ENCODE measurements at places on chromosomes 11 and 22.
A peak's percentile ranks its signal among the peaks of the same experiment; 100 is the strongest.

- DNase-seq, result no peak
Measured at GRCh38 chr11:20723366-20723765, 54.0 kb downstream of the NELL1 start.

GRCh38 chr11:60528465-60528864 lies 13.3 kb downstream of the MS4A13 start:
- no peak for DNase-seq

DNA sequence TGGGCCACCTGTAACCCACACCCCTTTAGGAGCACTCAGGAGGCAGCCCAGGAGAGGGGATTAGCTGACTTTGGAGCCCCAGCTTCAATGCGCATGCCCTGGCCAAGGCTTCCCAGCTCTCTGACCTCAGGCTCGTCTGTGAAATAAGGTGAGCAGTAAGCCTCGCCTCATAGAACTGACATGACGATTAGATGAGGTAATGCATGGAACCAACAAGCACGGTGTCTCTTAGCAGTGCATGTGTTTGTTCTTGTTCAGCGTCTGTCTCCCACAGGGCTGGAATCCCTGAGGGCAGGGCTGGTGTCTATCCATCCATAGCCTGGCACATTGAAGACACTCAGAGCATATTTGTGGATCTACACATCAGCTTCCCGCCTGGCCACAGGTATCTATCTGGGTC lies 415.4 kb downstream of the MN1 start:
- DNase-seq, result no peak

GRCh38 chr22:38965614-38966379 lies 8.4 kb downstream of the APOBEC3A start:
- no peak for DNase-seq

DNA sequence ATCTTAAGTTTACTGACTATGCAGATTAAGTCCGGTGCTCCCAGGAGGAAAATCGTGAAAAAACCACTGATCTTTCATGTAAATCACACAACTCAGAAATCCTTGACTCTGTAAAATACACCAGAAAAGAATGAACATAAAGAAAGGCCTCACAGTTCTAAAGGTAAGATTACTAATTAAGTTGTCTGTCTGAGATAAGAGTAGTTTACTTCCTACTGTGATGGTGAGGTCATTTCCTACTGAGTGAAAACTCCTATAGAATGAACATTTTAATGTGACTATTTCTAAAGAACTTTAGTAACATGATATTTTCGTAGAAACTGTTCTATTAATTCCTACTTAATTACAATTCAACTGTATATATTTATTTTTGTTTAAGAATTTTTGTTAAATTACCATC lies 774.4 kb upstream of the CHORDC1 start:
- DNase-seq, result no peak

- DNase-seq, result no peak
Measured at GRCh38 chr11:113481672-113482071, 6.5 kb upstream of the DRD2 start.

GRCh38 chr11:861105-861479 lies 18.4 kb downstream of the TSPAN4 start:
- DNase-seq, result no peak

DNA sequence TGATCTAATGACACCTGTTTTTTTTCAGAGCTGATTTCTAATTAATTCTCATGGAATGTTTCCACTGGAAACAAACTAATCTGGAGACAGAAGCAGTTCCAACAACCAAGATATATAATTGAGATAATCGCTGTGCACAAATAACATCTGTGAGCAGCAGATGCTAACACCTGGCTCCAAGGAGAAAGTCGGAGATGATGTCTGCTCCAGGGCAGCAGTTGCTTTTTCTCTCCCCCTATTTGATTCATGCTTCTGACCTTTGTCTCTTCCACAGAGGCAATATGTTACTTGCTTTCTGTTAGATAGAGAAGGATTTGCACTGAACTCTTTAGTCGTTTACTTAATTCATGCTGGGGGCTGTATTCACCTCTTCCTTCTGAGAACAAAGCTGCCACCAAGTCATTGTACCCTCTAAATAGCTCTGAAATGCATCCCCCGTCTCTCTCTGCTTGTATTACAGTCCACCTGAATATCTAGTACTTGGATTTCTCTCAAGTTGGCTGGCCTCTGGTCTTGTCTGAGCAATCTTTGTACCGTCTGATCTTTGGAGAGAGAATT lies 187.4 kb downstream of the MYO18B start:
- DNase-seq, result no peak

GRCh38 chr22:22788460-22789037 lies 99.1 kb upstream of the IGLL5 start:
- no peak for DNase-seq

- DNase-seq, result no peak
Measured at GRCh38 chr11:104159356-104159755, 4.6 kb downstream of the PDGFD start.

GRCh38 chr22:45335021-45335818 lies 25.5 kb downstream of the FAM118A start:
- no peak for DNase-seq

- no peak for DNase-seq
Measured at GRCh38 chr11:77726524-77726923, 88.9 kb upstream of the CLNS1A start.

DNA sequence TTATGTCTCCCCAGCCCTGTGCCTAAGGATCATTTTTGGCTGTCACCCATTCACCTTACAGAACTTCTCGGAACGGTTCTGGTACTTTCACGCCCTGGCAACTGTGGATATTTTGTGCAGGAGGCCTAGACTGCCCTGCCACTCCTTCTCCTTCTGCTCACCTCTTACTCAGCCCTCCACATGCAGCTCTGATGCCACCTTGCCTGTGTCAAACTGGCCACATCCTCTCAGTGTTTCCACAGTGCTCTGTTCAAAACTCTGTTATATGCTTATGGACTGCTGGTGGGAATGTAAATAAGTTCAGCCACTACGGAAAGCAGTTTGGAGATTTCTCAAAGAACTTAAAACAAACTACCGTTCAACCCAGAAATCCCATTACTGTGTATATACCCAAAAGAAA lies 100.8 kb upstream of the MTMR2 start:
- no peak for DNase-seq

- no peak for DNase-seq
Measured at GRCh38 chr11:6156628-6157359, 13.3 kb downstream of the OR52B2 start.

DNA sequence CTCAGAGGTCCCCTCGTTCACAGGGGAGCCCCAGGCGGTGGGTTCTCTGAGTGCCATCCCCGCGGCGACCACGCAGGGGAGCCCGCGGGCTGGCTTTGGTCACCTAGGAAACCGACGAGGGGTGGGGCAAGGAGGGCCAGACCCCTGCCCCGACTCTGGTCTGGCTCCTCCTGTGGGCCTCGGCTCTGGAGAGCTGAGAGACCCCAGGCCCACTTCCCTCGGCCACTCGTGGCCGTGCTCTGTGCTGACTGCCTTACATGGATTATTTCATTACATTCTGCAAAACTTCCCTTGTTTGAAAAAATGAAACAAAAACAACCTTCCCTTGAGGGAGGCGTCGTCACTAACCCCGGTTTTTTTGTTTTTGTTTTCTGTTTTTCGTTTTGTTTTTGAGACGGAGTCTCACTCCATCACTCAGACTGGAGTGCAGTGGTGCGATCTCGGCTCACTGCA lies 15.1 kb upstream of the CYTH4 start:
- peak; percentile 55 for DNase-seq

GRCh38 chr11:130848361-130849214 lies 67.7 kb downstream of the SNX19 start:
- no peak for DNase-seq

GRCh38 chr11:60989093-60989650 lies 17.7 kb downstream of the CD6 start:
- DNase-seq, result no peak

- DNase-seq, result no peak
Measured at GRCh38 chr22:39833610-39834009, 60.0 kb downstream of the ENTHD1 start.

GRCh38 chr22:33328789-33329296 lies 270.7 kb upstream of the SYN3 start:
- no peak for DNase-seq

DNA sequence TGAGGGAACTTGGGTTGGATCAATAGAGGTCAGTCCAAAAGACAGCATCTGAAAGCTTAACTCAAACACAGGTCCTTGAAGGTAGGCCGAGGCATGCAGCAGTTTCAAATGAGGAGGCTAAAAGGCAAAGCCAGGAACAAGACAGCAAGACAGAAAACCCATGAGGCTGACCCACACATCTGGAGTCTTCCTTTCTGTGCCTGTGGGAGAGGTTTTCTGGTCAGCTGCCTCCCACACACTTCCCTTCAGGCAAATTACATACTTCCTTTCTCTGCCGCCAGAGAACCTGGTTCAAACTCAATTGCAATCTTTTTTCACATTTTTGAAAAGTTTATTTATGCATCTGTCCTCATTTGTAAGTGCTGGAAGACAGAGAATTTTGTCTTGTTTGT lies 29.8 kb upstream of the CRTAM start:
- DNase-seq, result no peak

GRCh38 chr11:117822074-117823033 lies 2.2 kb downstream of the FXYD2 start:
- DNase-seq, result peak; percentile 30

DNA sequence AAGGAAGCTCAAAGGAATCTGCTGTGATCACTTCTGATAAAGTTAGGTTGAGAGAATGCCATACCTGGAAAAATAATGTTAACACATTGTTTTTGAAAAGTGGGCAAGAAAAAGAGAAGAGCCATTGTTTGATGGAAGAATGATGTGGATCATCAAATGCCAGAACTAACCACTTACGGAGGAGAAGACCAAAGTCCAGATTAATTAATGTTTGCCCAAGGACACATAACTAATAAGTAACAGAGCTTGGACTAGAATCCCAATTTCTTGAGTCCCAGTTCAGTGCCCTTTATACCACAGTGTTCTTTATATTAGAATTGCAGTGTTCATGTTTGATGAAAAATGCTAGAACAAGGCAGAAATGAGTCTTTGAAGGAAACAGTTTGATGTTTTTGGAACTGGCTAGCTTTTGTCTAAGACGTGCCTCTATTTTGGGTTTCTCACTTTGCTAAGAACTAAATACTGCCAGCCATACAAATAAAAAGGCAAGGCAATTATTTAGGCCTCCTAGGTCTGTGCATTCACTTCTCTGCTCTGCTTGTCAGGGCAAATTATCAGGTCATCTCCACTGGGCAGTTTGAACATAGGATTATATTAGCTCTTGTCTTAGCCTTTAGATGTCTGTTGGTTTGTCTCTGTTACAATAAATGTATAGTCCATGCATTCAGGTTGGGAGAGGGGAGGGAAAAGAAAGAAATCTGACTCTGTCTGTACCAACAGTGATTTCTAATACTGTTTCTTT lies 72.3 kb downstream of the TRIM44 start:
- DNase-seq, result no peak

GRCh38 chr11:43943931-43944751 lies 1.7 kb downstream of the C11orf96 start:
- no peak for DNase-seq

- no peak for DNase-seq
Measured at GRCh38 chr11:13929395-13929891, 33.1 kb upstream of the SPON1 start.

DNA sequence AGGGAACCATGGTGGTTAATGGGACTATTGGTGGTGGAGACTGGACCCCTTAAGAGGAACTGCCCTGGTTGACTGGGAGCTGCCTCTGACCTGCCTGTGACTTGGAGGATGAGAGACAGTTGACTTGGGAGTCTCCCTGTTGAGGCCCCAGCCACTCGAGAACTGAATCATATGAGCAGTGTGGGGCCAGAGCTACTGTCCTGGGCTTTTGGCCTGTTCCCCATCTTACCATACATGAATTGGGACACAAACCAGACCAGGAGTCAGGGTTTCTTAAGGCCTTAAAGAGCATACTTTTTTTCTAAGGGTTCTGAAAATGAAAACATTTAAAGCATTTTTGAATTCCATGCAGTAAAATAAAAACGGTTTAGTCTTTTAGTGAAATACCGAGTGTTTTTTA lies 92.8 kb downstream of the TEAD1 start:
- DNase-seq, result no peak

DNA sequence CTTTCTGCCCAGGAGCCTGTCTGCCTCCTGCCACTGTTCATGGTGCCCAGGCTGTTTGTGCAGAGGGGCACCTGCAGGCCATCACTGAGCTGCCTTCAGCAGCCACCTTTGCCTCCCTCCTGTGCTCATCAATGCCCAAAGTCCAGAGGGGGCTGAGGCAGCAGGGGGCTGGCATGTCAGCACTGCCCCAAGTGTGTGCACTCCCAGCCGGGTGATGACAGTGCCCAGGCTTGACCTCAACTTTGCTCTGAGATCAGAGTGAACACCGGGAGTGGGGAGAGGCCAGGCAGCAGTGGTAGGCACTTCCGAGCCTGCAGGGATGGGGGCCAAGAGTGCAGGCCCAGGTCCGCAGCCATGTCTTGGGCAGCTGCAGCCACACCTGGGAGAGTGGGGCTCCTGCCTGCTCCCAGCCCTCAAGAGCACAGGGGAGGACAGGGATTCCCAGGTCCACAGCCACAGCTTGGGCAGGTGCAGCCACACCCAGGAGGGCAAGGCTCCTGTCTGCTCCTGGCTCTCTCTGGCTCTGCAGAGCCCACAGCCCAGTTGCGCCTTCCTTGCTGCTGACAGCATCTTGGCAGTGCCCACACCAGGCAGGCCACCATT lies 15.2 kb downstream of the SAA4 start:
- no peak for DNase-seq

- no peak for DNase-seq
Measured at GRCh38 chr11:78656327-78656726, 81.7 kb upstream of the NARS2 start.

GRCh38 chr11:119363851-119364590 lies 17.5 kb downstream of the USP2 start:
- no peak for DNase-seq

DNA sequence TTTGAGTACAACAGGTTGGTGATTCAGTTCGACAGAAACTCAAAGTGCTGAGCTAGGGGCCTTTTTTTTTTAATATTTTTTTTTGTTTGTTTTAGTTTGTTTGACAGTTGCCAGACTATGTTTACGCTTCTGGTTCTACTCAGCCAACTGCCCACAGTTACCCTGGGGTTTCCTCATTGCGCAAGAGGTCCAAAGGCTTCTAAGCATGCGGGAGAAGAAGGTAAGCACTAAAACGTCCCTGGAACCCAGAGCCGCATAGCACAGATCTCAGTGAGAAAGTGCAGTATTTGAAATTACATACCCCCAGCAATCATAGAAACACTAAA lies 649 bp downstream of the PRRG4 start:
- DNase-seq, result no peak

GRCh38 chr11:12343526-12343925 lies 33.8 kb upstream of the PARVA start:
- no peak for DNase-seq

GRCh38 chr22:32564170-32565001 lies 89.8 kb downstream of the FBXO7 start:
- DNase-seq, result no peak

- no peak for DNase-seq
Measured at GRCh38 chr11:61378713-61379313, 13.6 kb upstream of the TMEM216 start.

- no peak for DNase-seq
Measured at GRCh38 chr11:35043936-35044335, 95.0 kb upstream of the CD44 start.

GRCh38 chr22:49970528-49971231 lies 10.1 kb downstream of the PIM3 start:
- peak; percentile 86 for DNase-seq

All from stimulated activated CD8-positive, alpha-beta memory T cell treated with anti-CD3 and anti-CD28 coated beads, Interleukin-15, amount 100 ng/mL, for 1 hour (primary cell).